ENCODE measurements at places on chromosomes 2 and 18.

DNA sequence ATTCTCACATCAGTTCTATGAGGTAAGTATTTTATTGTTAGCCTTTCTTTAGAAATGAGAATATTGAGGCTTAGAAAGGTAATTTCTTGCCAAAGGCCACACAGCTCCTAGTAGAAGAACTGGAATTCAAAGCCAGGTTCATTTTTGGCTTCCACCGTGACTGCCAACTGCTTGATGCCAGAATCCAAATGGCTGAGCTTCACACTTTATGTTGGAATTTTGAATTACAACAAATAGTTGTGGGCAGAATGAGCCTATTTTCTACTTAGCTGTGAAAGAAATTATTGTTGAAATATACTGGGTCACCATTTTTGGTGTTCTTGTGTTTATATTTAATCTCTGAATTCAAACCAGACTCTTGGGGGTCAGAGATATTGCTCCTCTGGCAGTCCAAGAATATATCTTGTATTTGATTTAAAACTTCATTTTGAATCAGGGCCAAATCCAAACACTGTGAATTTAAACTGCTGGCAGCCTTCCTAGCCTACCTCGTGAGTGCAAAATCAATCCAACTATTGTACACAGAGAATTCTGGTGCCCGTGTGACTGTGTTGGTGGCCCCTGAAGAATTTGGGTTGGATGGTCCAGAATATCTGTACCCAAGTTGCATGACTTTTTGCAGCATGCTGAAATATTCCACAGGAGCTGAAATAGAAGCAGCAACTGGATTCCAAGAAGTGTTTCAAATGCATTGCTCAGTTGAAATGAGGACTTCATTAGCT lies 35.6 kb upstream of the LPIN1 start:
- no peak for DNase-seq

- no peak for DNase-seq
Measured at GRCh38 chr2:70145851-70146739, 44.7 kb downstream of the C2orf42 start.

- no peak for DNase-seq
Measured at GRCh38 chr2:241314226-241315092, 1.0 kb downstream of the HDLBP start.

- no peak for DNase-seq
Measured at GRCh38 chr18:56433919-56434318, 204.5 kb downstream of the TXNL1 start.

- no peak for DNase-seq
Measured at GRCh38 chr2:198394208-198394607, 589.8 kb downstream of the PLCL1 start.

DNA sequence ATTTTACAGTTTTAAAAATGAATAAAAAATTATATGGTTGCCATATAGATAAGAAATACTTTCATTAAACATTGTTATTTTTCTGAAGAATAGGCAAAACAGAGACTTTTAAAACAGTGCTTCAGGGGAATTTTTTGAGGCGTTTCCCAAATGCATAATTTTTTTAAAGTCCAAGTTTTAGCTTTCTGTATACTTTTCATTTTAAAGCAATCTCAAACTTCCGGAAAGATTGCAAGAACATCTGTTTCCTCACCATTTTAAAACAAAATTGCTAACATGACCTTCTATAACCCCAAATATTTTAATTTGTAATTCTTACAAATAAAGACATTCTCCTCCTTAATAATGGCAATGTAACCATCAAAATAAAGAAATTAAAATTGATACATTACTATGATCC lies 15.1 kb upstream of the MBD2 start:
- DNase-seq = no peak

DNA sequence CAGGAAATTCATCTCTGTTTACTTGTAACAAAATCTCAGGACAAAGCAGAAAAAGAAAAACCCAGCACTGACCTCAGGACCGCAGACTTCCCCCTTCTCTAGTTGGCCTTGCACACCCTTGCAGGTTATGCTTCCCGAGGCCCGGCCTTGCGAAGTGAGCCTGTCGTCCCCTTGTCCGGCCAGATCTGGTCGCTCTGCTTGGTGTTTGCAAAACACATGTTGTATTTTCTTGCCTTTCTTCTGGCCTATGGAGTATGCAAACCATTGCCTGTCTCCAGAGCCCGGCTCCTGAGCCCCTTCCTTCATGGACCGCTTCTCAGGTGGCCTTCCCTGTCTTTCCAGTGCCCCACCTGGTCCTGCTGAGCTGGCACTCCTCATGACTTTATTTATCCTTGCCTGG lies 4.8 kb downstream of the IMPA2 start:
- DNase-seq = no peak

- no peak for DNase-seq
Measured at GRCh38 chr2:236629961-236630872, 60.6 kb downstream of the ACKR3 start.
